ENCODE measurements at places on chromosomes 2 and 18. TPM values are rescaled to one million over a fixed set of nuclear protein-coding genes. Genes with fewer than 3 reads are reported as not detected.

DNA sequence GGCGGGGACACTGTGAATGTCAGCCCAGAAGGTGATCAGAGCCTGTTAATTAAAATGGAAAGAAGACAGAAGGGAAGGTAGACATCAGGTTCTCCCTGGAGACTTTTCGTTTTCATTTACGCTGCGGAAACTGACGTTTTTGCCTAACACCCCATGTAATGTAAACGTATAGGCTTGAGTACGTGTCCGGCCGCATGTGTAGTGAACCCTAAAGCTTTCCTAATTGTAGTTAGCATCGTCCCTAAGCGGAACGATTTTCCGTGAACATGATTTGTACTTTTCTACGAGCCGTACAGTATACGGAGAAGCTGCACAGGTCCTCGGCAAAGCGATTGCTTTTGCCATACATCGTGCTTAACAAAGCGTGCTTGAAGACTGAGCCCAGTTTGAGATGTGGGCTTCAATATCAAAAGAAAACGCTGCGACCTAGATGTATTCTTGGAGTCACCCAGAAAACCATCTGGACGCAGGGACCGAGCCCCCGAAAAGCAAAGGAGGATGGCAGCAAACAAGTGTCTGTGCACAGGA, 284 bp downstream of the TIMM21 start:
- DNase-seq = no peak
- peaks cover 17% of the 10 kb centered on the region for H3K4me1 ChIP-seq
- H3K4me3 ChIP-seq = peak overlapping the region; percentile 92
- no peaks in the 10 kb centered on the region for H3K36me3 ChIP-seq
- peak overlapping the region; percentile 24 for H3K27ac ChIP-seq
- no peaks in the 10 kb centered on the region for H3K27me3 ChIP-seq

The C1GALT1C1L gene
- total RNA-seq = not detected

DNA sequence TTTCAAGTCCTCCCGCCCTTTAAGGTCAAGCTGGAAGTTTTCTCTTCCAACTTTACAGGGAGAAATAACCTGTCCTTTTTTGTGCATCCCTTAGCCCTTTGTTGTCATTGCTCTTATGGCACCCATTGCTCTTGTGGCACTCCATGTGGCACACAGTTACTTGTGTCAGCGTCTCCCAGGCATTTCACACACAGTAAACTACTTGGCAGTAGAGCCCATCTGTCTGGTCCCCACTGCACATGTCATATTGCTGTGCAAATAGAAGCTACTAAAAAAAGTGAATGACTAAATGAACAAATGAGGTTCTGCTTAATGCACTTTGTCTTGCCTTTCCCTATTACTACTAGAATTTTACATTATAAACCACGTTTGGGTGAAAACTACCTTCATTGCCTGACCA, 149.3 kb downstream of the EML6 start:
- no peak for DNase-seq
- H3K27me3 ChIP-seq = no peaks in the 10 kb centered on the region
- no peaks in the 10 kb centered on the region for H3K36me3 ChIP-seq

DNA sequence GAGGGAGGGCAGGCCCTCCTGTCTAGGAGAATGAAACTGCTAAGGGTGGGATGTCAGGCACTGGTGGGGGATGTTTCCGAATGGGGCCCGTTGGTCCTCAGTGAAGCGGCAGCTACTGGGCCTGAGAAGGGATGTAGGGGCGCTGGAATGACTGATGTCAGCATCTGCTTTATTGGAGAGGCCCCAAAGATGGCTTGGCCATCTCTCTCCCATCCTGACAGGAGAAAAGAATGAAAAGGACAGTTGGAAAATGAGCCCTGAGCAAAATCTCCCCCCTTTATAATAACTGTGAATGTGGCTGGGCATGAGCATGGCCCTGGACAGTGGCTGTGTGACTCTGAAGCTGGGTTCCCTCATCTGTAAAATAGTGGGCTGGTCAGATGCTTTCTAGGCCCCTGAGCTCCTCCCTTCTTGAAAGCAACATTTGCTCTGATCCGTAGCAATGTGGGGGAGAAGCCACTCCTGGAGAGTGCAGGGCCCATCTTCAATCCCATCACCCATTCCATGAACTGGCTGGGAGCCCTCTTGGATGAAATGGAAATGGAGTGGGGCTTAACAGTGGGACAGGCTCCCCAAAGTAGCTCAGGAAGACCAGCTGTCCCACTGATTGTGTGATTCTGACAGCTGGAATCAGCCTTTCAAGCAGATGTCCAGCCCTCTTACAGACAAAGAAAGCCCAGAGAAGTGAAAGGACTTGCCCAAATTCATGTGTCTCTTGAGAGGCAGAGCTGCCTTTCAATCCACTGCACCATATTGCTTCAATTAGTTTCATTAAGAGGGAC, 232.7 kb upstream of the SMAD2 start:
- no peak overlapping the region for H3K4me3 ChIP-seq
- no peaks in the 10 kb centered on the region for H3K36me3 ChIP-seq
- DNase-seq = no peak
- H3K27me3 ChIP-seq = no peaks in the 10 kb centered on the region

DNA sequence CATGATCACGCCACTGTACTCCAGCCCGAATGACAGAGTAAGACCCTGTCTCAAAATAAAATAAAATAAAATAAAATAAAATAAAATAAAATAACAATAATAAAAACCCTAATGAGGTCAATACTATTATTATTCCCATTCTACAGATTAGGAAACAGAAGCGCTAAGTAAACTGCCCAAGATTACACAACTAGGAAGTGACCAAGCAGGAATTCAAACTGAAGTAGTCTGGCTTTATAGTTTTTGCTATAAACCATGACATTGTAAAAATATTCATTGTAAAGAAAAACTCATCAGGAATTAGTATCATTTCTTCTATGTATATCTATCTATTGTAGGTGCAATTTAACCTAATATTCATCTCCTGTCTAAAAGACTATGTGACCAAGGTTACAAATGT, 1.2 kb downstream of the PLEKHM3 start:
- H3K4me3 ChIP-seq = peak overlapping the region; percentile 96
- no peak overlapping the region for H3K27ac ChIP-seq
- H3K27me3 ChIP-seq = no peaks in the 10 kb centered on the region
- DNase-seq = no peak

- H3K4me1 ChIP-seq = no peaks in the 10 kb centered on the region
- peaks cover 6% of the 10 kb centered on the region for H3K27me3 ChIP-seq
- DNase-seq = peak; percentile 58
- no peaks in the 10 kb centered on the region for H3K36me3 ChIP-seq
- peak overlapping the region; percentile 72 for H3K4me3 ChIP-seq
Observed at GRCh38 chr18:13136056-13136903, 82.3 kb upstream of the LDLRAD4 start.

The GPR55 gene
- not detected for total RNA-seq

DNA sequence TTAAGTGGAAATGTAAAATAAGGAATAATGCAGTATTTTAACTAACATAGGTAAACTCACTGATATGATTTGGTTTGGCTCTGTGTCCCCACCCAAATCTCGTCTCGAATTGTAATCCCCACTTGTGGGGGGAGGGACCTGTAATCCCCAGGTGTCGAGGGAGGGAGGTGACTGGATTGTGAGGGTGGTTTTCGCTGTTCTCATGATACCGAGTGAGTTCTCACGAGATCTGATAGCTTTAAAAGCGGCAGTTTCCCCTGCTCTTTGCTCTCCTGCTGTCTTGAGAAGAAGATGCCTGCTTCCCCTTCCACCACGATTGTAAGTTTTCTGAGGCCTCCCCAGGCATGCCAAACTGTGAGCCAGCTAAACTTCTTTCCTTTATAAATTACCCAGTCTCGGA, 109.4 kb upstream of the LYPD6 start:
- H3K36me3 ChIP-seq = no peaks in the 10 kb centered on the region
- peaks cover 5% of the 10 kb centered on the region for H3K27me3 ChIP-seq
- DNase-seq = no peak
- no peaks in the 10 kb centered on the region for H3K4me1 ChIP-seq

The ABCG5 gene
- total RNA-seq = not detected

DNA sequence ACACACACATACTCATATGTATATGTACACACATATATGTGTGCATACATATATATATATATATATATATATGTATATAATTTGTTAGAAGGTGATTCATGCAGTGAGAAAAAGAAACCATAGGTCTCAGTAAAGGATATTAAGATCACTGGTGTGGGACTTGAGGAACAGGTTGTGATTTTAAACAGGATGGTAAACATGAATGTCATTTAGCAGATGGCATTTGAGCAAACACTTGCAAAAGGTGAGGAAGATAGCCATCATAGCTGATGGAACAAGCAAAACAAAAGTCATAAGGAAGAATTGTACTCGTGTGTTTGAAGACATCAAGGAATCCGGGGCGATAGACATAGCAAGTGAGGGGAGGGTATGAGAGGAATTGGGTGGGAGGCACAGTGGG, 784.5 kb downstream of the TSN start:
- H3K27me3 ChIP-seq = no peaks in the 10 kb centered on the region
- no peaks in the 10 kb centered on the region for H3K36me3 ChIP-seq
- H3K4me1 ChIP-seq = no peaks in the 10 kb centered on the region
- H3K4me3 ChIP-seq = no peak overlapping the region
- H3K27ac ChIP-seq = no peak overlapping the region
- no peak for DNase-seq

The APCDD1 gene
- not detected for total RNA-seq

- peak; percentile 57 for DNase-seq
- no peaks in the 10 kb centered on the region for H3K36me3 ChIP-seq
- no peaks in the 10 kb centered on the region for H3K4me1 ChIP-seq
- no peak overlapping the region for H3K4me3 ChIP-seq
Observed at GRCh38 chr2:174711206-174711605, 53.1 kb downstream of the CHRNA1 start.

- peaks cover 47% of the 10 kb centered on the region for H3K4me1 ChIP-seq
- H3K27me3 ChIP-seq = no peaks in the 10 kb centered on the region
- H3K4me3 ChIP-seq = no peak overlapping the region
- peak; percentile 99 for DNase-seq
Observed at GRCh38 chr2:224101820-224102630, 62.9 kb upstream of the SERPINE2 start.

Data from GM23248 (cell line).